Kidney glomerular epithelial cell (primary cell): ENCODE measurements at places on chromosomes 2 and 18.

DNA sequence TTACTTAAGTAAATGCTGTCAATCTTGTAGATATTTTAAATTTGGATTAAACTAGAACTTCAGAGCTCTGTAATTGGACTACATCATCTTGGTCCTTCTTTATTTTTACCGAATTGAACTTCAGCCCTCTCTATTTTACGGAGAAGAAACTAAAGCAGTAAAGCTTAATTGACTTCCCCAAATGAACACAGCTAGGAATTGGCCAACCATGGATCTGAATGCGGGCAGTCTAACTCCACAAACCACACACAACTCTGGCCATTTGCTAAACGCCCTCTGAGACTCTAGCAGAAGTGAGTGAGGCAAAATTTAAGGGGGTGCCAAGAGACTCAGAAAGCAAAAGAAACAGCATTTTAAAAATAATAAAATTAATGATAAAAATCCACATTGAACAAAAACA, 86.3 kb upstream of the KCTD1 start:
- DNase-seq, result no peak

DNA sequence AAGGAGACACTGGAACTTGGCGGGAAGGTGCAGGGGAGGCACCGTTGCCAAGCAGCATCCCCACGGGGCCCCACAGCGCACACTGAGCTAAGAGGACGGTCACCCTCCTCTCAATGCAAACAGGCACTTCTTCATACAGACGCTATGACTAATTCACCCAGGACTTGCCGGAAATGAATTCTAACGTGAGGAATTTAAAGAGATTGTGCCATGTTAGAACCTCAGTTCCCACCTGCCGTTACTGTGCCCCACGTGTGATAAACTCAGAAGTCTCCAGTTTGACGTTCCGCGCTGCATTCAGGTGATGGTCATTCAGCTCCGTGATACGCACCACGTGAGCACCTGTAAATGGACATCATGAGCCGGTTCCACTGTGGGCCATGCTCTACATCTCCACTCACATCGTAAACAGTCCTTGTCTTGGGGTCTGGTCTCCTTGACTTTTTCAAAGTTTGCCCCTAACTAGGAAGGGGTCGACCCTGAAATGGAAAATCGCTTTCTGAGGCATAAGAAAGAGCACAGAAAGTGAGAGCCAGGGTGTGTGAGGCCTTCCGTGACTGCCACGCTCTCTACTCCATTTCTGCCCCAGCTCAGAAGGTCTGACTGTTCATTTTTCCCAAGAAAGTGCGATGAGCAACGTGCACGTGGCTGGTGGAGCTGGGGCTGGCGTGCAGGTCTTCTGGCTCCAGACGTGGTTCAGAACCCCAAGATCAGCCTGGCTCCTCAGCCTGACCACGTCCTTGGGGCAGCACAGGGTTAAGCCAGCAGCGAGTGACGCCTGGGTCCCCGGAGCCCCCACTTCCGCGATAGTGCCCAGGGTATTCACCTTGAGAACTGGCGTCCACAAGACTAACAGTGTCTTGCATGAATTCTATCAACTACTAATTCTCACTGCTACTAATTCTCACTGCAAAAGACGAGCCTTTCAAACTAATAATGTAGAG, 35.1 kb downstream of the TMEM18 start:
- no peak for DNase-seq

DNA sequence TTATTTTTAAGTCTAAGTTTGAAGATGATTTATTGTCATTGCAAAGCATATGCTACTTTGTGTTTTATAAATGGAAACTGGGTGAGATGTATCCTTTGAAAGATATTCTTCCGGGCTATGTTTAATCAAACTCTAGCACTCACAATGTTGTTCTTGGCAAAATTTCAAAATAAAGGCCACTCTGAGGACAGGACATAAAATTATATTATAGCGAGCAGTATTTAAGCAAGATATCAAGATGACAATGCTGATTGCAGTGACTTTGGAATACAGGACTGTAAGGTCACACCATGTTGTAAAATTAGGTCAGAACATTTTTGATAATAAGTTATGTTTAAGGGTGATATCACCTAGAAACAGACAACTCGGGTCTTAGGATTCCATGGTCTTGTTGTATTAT, 14.2 kb downstream of the RPRM start:
- DNase-seq, result no peak

GRCh38 chr2:133733901-133734255, 165.6 kb upstream of the NCKAP5 start:
- no peak for DNase-seq

- peak; percentile 66 for DNase-seq
Observed at GRCh38 chr2:9770308-9771100, 72.8 kb upstream of the TAF1B start.

GRCh38 chr2:97857553-97857952, 138.2 kb downstream of the TMEM131 start:
- DNase-seq, result no peak

DNA sequence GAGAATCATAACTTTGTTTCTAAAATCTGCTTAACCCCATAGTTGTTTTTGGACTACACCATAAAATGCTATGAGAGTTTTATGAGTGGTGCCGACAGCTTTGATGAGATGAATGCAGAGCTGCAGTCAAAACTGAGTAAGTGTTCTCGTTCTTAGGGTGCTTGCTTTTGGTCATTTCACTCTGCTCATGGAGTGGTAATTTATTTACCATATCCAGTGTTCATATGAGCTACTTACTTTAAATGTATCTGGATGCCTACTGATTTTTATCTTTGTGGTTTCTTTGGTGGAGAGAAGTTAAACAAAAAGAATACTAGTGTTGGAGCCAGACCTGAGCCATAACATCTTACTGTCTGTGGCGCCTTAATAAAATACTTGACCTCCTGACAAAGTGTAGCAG, 16.4 kb downstream of the NDC80 start:
- DNase-seq, result no peak

GRCh38 chr2:121131375-121131774, 153.6 kb downstream of the TFCP2L1 start:
- no peak for DNase-seq

DNA sequence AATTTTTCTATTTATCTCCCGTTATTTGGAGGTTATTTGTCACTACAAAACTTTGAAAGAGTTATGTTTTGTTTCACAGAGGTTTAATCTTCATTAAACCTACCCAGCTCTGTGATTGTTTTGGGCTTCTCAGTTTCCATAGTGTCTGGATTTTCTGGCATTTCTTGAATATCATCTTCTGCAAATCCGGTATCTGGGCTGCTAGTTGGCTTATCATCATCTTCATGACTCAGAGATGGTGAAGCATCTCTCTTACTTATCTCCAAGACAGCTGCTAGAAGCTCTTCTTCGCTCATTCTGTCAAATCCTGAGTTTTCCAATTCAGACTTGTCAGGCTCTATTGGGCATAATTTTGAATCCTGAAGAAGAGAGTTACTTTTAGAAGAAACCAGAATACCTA, 55.6 kb downstream of the VIL1 start:
- DNase-seq, result no peak

- DNase-seq, result peak; percentile 32
Observed at GRCh38 chr2:222756951-222757650, 85.6 kb downstream of the MOGAT1 start.

DNA sequence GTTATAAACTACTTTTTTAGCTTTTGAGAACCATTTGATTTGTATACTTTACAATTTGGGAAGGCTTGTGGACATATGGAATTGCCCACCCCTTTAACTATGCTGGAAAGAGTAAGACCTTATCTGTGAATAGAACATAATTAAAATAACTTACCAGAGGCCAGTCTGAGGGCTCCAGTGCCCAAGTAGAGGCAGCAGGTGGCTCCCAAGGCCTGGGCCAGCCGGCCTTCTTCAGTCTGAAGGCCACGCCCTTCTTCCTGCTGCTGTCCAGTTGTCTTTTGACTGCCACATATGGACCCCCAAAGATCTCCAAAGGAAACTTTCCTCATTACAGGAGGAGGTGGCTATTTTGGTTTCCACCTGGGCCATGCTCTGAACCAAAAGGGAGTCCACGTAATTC, 12.0 kb upstream of the IL18RAP start:
- DNase-seq, result no peak

DNA sequence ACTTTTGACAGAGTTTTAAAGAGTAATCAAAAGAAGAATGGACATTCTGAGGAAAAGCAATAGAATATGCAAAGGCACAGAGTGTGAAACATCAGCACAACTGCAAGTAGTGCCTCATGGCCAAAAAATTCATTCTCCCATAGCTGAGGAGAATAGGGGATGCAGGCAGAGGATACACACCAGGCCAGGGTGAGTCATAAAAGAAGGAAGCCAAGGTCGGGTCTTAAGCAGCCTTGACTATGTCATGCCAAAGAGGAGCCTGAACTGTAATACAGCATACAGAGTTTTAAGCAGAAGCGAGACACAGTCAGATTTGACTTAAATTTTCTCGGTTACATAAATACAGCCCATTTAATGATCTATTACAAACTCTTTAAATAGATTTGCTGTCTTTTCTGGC, 165.0 kb downstream of the LNPK start:
- no peak for DNase-seq

DNA sequence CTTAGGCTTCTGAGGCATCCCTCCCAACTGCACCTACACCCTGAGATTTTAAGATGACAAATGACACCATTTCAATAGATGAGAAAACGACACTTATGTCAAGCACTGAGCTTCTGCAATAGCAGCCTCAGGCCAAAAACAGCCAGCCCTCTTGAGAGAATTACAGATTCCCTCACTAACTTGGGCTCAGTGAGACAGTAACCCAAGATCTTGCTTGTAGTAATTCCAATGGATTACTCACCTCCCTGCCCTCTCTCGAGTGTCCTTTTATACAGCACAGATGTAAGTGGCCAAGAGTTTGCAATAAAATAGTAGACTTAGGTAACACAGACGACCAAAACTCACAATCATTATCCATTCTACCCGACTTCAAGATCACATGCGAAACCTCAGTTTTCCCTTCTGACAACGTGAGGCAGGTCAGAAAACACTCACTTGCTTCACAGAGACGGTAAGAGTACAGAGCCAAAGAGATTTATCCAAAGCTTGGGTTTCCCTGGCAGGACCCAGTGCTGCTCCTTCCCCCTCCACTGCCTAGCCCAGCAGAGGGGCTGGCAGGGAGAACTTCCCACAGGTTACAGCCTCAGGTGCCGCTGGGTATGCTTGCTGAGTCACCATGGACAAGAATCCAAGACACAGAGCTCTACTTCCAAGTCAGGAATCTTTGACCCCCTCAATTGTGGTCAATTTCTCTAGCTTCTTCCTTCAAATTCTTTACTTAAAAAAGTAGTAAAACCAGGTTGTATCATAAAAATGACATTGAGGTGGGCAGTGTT, 181.4 kb downstream of the MYO5B start:
- no peak for DNase-seq

DNA sequence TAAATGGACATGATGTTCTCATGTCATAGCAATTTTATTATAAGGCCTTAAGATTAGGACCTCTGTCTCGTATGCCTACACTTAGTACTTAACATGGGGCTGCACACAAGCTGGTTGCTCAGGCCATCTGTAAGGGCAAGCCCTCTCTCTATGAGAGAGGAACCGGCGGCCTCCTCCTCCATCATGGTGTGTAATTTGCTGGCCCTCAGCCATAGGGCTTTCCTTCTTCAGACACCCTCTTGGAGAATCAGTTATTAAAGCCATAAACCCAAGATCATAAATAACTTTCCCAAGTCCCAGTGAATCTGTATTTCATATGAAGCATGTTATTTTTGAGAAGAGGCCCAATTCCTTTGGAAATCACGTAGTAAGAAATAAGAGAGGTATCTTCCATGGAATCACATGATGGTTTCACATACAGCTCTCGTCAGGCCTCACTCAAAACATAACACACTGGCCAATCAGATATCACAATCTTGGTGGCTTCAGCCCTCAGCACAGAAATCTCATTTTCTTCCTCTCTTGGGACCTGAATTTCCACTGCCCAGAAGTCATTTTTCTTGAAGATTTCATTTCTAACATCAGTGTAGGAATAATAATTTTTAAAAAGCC, 92.6 kb downstream of the RDH14 start:
- no peak for DNase-seq

DNA sequence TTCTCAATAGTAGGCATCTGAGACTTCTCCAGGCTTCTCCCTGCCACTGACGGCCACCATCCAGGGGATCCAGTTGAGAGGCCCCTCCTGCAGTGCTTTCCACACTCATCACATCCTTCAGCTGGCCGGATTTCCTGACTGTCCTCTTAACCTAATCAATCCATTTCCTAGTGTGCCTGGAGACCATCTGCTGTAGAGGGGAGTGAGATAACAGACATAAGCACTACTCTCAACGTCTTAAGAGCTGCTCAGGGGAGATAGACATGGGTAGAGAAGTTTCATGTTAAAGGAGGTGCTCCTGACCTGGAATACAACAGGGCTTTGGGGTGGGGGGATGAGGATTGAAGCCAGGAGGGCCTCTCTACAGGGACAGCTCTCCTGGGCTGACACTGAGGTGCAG, 14.2 kb downstream of the SPR start:
- DNase-seq, result no peak

- no peak for DNase-seq
Observed at GRCh38 chr2:66968946-66969345, 428.2 kb upstream of the ETAA1 start.

DNA sequence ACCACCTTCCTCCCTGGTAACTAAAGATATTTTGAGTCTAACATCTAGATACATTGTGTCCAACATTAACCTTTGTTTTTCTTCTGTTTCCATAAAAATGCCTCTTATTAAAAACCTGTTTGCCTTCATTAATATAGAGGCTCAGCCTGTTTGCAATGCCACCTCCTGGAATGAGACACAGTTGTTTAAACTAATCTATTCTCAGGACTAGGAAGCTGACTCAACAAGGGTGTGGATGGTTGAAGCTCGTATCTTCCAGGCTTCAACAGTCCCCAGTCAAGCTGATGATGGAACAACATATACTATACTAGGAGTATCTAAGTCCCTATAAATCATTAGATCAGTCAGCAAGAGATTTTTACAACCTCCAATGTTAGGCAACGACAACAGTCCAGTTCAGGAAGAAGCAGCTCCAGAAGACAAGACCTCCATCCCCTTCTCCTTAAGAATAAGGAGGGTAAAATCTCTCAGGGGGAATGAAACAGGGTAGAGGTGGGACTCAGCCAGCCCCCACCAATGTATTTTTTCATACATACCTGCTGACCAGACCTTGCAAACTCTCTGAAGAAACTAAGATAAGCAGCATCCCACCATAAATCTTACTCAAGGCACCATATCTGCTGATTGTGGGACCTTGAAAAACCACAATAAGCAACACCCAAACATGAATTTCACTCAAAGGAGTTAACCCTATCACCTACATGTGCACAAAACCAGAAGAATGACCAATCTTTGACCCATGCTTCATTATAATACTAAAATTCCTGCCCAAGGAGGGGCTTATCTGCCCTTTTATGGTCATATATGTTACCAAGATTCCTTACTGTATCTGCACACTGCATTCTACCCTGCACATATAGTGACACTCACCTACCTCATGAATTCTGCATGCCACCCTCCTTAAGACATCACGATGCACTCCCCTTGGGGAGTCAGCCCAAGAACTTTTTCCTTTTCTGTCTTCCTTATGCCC, 21.4 kb downstream of the ZNF24 start:
- DNase-seq, result no peak

- DNase-seq, result peak; percentile 91
Observed at GRCh38 chr2:84486441-84487115, 27.5 kb upstream of the SUCLG1 start.
